ENCODE measurements at places on chromosomes 1 and 21.

- DNase-seq, result no peak
These were observed 52.5 kb downstream of the DISP1 start for GRCh38 chr1:222867316-222867715.

- no peak for DNase-seq
These were observed 16.9 kb downstream of the MATN1 start for GRCh38 chr1:30706528-30706927.

GRCh38 chr1:173332026-173332425 is 124.9 kb upstream of the TNFSF4 start:
- no peak for DNase-seq

DNA sequence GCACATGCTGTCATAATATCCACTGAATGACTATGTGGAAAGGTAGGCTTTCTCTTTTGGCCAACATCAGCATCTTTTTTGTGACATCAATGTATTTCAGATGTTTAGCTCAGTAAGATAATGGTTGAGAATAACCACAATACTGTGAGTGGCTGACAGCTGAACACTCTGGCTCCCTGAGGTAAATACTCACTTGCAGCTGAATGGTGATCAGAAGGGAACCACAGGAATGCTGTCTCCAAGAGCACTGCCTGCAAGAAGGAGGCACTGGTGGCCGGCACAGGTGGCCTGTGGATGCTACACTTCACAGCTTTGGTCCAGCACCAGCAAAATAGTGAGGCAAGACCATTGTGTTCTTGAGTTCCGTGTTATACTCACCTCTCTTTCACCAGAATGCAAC is 118.7 kb upstream of the PPM1J start:
- DNase-seq, result no peak

GRCh38 chr1:26409191-26409807 is 1.3 kb upstream of the LIN28A start:
- DNase-seq, result no peak

GRCh38 chr1:73092383-73092782 is 810.0 kb upstream of the NEGR1 start:
- no peak for DNase-seq

- DNase-seq, result no peak
These were observed 67.1 kb downstream of the HIVEP3 start for GRCh38 chr1:41851589-41851988.

DNA sequence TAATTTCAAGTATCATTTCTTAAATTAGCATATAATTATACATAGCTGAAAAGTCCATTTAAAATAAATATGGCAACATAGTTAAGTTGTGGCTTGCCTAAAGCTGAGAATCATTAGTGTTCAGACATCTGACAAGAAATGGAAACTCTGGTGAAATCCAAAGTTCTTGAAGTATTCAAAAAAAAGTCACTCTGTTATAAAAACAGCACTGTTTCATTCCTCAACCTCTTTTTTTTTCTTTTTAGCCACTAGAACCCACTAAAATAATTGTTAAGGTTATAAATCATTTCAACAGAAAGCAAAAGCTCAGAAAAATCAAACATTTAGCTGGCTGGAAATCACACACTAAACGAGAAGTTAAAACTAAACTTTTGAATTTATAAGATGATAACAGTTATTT is 476.7 kb downstream of the LTN1 start:
- DNase-seq, result no peak

DNA sequence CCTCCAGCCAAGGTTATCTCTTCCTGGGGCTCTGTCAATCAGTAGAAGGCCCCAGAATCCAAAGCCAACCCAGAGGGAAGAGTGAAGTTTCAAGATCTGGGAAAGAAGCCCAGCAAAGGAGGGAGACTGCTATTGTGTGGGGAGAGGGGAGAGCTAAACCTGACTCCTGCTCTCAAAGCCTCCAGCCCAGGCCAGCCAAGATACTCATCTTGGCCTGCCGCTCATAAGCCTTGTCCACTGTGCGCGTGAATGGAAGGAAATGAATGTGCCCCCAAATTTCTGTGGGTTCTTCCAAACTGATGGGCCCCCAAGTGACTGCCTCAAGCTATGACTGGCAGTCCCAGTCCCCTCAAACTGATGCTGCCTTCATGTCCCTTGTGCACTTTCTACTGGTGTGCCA is 2.0 kb downstream of the PLXNA2 start:
- no peak for DNase-seq

DNA sequence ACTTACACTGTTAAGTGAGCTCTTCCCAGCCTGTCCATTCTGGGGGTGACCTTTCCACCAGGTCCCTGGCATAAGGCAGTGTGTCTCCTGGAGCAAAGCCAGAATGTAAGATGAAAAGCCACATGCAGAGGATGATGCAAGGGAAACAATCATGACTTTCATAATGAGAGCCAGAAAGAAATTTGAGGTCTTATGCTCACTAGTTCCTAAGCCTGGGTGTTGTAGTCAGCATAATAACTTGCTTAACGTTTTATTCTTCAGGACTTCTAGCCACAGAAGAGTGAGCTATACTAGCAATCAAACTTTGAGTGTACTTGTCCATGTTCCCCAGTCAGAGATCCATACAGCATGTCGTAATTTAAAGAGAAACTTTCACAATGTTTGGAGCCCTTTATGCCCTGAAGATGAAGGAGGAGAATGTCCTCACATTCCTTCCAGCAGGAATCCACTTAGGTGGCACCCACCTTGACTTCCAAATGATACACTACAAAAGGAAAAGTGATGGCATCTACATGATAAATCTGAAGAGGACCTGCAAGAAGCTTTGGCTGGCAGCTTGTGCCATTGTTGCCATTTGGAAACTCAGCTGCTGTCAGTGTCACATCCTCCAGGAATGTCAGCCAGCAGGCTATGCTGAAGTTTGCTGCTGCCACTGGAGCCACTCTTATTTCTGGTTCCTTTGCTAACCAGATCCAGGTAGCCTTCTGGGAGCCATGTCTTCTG is 60.5 kb upstream of the FOXD3 start:
- DNase-seq, result no peak

DNA sequence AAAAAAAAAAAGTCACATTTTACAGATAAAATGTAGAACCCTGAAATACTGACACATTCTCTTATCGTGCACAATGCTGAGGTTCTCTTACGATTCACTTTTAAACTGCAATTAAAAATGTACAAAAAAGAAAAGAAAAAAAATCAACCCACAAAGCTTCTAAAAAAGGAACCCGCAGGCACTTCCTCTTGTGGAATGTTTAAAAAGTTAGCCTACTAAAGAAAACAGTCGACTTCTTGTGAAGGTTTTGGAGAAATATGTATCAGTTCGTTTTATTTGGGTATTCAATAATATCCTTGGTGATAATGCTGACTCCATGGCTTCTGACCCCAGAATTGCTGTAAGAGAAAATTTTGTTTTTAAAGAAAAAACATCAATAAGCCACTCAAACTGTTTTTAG is 10.2 kb downstream of the HNRNPU start:
- no peak for DNase-seq

GRCh38 chr1:82116105-82116504 is 315.4 kb downstream of the ADGRL2 start:
- DNase-seq, result no peak

- DNase-seq, result no peak
These were observed 331.4 kb upstream of the USP24 start for GRCh38 chr1:55546553-55546952.

DNA sequence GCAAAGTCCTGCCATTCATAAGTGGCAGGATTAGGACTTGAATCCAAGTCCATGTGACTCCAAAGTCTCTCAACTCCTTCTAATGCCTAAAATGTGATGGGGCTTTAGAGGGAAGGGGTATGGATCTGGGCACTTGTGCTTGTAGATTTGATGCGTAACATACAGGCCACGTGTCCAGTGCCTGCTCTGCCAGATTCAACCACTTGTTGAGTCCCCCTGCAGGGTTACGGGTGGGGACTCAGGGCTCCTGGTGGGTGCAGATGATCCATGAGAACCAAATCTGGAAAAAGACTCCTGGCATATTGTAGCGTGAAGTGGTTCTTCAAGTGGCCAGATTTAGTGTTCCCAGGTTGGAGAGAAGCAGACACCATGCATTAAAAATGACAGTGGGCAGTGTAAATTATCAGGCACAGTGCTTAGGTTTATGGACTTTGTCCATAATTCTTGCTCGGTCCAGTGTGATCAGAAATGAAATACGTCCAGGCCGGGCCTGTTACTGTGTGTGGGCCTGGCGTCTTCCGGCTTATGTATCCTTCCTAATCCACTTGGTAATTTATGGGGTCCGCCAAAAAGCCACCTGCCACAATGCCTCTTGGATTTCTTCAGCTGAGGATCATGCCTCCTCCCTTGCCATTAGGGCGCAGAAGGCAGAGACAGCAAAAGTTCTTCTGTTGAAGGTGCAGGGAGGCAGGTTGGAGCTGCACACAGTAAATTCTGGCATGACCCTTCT is 51.2 kb upstream of the LRP8 start:
- DNase-seq, result no peak

DNA sequence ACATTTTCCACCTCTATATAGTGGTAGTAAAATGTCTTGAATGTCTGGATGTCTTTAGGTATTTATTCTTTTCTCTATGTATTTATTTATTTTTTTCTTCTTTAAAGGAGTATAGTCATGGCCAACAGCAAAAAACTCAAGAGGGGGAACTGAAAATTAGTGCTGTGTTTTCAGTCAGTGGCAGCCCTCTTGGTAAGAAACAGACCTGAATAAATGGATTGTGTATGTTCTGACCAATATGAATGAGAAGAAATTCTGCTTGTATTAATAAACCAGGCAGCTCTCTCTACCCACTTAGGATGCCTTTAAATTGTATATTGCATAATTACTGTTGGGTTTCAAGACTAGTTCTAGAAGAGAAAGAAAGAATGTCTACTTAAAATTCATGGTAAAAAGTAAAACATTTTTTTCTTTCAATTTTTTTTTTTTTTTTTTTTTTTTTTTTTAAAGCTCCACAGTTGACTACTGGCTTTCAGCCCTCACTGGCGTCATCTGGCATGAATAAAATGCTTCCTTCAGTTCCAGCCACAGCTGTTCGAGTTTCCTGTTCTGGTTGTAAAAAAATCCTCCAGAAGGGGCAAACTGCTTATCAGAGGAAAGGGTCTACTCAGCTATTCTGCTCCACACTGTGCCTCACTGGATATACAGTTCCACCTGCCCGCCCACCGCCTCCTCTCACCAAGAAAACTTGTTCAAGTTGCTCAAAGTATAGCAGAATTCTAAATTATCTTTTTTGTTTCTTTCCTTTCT is 101.6 kb downstream of the ZMYM4 start:
- no peak for DNase-seq

DNA sequence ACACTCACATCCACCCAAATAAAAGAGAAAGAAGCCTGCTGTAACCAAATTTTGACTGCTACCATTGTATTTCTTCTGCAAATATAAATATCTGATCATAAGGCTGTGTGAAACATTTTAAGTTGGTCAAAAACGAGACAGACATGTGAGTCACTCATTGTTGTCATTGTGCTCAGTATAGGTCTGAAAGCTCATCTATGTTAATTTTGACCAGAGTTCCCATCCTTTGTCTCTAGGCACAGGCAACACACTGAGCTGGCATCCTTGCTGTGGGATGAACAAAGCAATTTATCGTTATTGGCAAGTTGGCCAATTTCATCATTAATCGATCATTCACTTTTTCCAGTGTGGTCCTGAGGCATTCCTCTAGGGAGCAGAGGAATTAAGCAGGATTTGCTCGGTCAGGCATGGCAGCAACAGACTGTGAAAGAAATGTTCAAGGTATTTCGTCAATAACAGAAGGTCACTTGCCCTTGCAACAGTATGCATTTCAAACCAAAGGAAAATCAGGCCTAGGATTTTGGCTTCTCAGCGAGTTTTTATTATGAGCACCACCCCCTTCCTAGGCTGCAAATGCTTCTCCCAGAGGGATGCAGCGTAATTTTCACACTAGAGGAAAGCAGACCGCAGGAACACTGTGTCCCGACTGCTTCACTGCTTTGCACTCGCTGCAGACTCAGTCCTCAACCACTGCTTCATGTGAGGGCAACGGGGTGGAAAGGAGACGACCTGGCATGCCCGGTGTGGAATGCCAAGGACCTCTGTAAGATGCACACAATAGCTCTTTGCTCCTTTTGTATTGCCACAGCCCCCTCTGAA is 87.9 kb upstream of the SMYD2 start:
- no peak for DNase-seq

- no peak for DNase-seq
These were observed 44.2 kb downstream of the ACOT7 start for GRCh38 chr1:6349254-6349943.

- DNase-seq, result no peak
These were observed 20.7 kb downstream of the SIM2 start for GRCh38 chr21:36719614-36720013.

- DNase-seq, result no peak
These were observed 101.0 kb downstream of the AJAP1 start for GRCh38 chr1:4755301-4755845.

DNA sequence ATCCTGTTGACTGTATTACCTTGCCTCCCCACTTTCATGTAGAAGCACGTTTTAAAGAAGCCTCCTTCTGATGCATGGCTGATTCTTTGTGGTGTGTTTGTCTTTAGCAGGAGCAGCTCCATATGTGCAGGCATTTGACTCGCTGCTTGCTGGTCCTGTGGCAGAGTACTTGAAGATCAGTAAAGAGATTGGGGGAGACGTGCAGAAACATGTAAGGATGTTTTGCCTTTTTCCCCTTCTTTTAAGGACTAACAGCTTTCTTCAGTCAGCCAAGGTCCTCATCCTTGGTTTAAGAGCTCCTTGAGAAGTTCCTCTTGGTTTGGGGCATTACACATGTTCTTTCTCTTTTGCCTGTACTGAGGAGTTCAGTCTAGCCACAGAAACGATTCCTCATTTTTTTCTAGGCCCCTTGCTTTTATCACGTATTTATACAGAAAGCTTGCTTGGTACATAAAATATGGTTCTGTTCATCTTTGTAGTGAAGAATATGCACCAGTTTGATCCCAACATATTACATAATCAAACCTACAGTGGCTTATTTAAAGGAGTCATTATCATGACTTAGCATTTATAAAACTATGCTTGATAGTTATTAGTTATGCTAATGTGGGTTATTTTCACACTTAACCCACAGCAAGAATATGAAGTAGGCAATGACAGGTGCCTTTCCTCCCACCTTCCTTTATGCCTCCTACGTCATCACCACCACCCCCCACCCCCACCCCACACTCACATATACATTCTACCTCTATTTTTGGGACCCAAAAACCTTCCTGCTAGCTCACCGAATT is 19.6 kb downstream of the CAP1 start:
- no peak for DNase-seq

DNA sequence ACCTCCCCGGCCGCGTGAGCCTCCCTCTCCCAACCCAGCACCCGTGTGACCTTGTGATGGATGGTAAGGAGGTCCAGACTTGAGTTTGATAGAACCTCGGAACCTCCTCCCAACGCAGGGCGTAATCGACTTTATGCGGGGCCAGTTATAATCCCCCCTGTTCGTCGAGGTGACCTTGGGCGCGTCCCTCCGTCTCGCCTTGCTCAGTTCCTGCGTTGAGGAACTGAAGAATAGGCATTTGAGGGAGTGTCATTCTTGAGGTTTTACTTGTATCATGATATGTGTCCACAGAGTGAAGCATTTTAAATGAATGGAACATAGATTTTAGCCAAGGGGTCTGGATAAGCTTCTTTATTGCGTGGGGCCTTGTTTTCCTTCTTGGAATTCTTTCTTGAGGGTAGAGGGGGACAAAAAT is 433 bp downstream of the TIMM17A start:
- DNase-seq, result peak; percentile 25

GRCh38 chr1:41822866-41823265 is 95.9 kb downstream of the HIVEP3 start:
- no peak for DNase-seq
